ENCODE measurements at places on chromosomes 6 and 20. TPM values are rescaled to one million over a fixed set of nuclear protein-coding genes. Genes with fewer than 3 reads are reported as not detected.

HEY2 gene
- total RNA-seq = not detected

BMP6 gene
- total RNA-seq = 1.1 TPM

GRCh38 chr6:31651602-31652191 is 764 bp downstream of the BAG6 start:
- H3K4me1 ChIP-seq = peaks cover 34% of the 10 kb centered on the region
- no peak for DNase-seq
- peak overlapping the region; percentile 100 for H3K27ac ChIP-seq

LPIN3 gene
- total RNA-seq = 1.2 TPM

- H3K27ac ChIP-seq = no peak overlapping the region
- H3K27me3 ChIP-seq = peaks cover 23% of the 10 kb centered on the region
- H3K4me1 ChIP-seq = no peaks in the 10 kb centered on the region
- no peak overlapping the region for H3K4me3 ChIP-seq
Measured at GRCh38 chr6:56914798-56915658, 39.9 kb upstream of the BEND6 start.

DNA sequence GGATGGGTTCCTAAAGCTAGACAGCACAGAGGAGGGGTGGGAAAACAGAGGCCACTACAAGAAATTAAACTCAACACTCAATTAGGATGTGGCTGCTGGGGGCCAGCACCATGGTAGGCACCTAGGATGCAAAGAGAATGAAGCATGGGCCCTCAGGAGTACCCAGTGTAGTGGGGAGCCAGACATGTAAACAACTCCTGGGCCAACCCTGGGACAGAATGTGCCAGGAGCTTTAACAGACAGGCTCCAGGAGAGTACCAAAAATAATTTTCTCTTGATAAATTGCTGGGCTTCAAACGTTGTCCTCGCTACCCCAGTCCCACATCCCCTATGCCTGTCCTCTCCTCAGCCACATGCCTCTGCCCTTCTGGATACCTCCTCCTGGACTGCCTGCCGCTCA is 1.7 kb downstream of the TMEM151B start:
- no peak overlapping the region for H3K27ac ChIP-seq
- no peaks in the 10 kb centered on the region for H3K36me3 ChIP-seq
- H3K4me1 ChIP-seq = peaks cover 8% of the 10 kb centered on the region
- H3K27me3 ChIP-seq = peaks cover 57% of the 10 kb centered on the region
- no peak for DNase-seq

- no peak overlapping the region for H3K27ac ChIP-seq
- H3K27me3 ChIP-seq = no peaks in the 10 kb centered on the region
- H3K4me3 ChIP-seq = no peak overlapping the region
- no peak for DNase-seq
Measured at GRCh38 chr6:73768558-73768957, 72.6 kb downstream of the CD109 start.

DNA sequence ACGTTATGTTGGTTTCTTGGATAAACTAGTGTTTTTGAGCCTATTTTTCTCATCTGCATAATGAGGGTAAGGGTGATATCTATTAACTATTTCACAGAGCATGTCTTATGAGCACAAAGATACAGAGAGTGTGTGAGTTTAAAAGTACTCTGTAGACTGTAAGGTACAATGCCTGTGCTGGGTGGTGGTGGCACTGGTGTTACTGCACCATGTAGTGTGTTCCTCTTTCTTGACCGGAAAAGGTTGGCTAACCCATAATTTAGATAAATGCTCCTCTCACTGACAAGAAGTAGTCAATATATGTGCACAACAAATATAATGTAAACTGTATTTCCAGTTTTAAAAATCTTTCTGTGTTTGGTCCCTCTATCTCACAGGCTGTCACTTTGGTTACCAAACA is 116.2 kb upstream of the MMS22L start:
- peaks cover 5% of the 10 kb centered on the region for H3K27me3 ChIP-seq
- no peak overlapping the region for H3K4me3 ChIP-seq
- no peak overlapping the region for H3K27ac ChIP-seq
- no peaks in the 10 kb centered on the region for H3K4me1 ChIP-seq

ARFGEF3 gene
- 0.55 TPM for total RNA-seq

FAM210B gene
- total RNA-seq = 9.2 TPM

DNA sequence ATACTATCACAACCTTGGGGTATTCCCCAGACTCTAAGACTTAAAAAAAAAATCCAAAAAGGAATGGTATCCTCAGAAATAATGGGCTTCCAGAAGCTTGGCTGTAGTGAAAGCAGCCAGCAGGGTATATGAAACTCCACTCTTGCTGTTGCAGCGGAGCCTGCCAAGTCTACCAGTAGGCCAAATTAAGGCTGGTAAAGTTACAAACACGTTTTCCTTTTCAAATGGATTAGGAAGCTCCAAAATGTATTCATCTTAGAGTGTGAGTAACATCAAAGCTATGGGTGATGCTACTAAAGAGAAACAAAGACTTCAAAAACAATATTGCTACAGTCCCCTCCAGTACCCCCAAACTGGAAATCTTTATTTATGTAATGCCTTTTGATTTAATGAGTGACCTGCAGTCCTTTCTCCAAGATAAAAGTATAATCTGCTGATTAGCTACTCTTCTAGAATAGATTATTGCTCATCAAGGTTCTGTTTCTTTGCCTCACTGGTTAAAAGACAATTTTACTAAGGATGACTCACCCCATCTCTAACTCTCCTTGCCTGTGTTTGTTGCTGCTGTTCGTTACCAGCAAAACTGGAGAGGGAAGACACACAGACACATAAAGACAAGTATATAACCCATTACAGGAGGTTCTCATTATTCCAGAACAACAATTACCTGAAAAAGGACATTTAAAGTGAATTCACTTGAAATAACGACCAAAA is 84.9 kb downstream of the BTBD9 start:
- no peaks in the 10 kb centered on the region for H3K36me3 ChIP-seq
- no peak overlapping the region for H3K27ac ChIP-seq
- no peak overlapping the region for H3K4me3 ChIP-seq
- H3K27me3 ChIP-seq = no peaks in the 10 kb centered on the region
- DNase-seq = no peak

GRCh38 chr20:37907677-37908401 is 4.9 kb downstream of the VSTM2L start:
- DNase-seq = no peak
- peaks cover 57% of the 10 kb centered on the region for H3K27me3 ChIP-seq
- H3K36me3 ChIP-seq = no peaks in the 10 kb centered on the region
- no peak overlapping the region for H3K4me3 ChIP-seq
- H3K4me1 ChIP-seq = peaks cover 6% of the 10 kb centered on the region

C2 gene
- 1.4 TPM for total RNA-seq

DNA sequence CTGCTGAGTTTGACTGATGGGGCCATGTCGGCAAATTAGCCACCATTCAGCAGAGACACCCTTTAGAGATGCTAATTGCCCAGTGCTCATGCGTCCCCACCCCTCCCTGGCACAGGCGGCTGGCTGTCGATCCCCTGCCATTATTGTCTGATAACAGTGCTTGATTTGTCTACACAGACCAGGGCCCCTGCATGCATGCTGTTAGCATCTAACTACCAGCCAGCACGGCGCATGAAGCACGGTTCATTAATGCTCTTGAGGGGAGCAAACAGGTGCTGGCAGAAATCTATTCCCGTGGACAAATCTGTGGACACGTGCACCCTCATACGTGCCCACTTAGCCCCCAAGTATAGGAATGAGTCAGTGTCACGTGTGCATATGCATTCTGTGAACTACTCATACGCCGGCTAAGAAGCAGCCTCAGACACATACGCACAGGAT is 32.2 kb downstream of the KCNB1 start:
- DNase-seq = no peak
- H3K4me3 ChIP-seq = no peak overlapping the region
- H3K27me3 ChIP-seq = peaks cover 18% of the 10 kb centered on the region
- H3K36me3 ChIP-seq = no peaks in the 10 kb centered on the region
- no peaks in the 10 kb centered on the region for H3K4me1 ChIP-seq

GRCh38 chr6:143542888-143543287 is 31.4 kb upstream of the FUCA2 start:
- H3K4me3 ChIP-seq = no peak overlapping the region
- H3K4me1 ChIP-seq = peaks cover 84% of the 10 kb centered on the region
- H3K27ac ChIP-seq = no peak overlapping the region
- peaks cover 28% of the 10 kb centered on the region for H3K36me3 ChIP-seq
- H3K27me3 ChIP-seq = no peaks in the 10 kb centered on the region

- H3K27ac ChIP-seq = no peak overlapping the region
- no peak for DNase-seq
- H3K27me3 ChIP-seq = no peaks in the 10 kb centered on the region
Measured at GRCh38 chr6:160222491-160222890, 36.1 kb downstream of the SLC22A2 start.

SNAI1 gene
- 1.3 TPM for total RNA-seq

GRCh38 chr20:63844511-63844991 is 13.5 kb upstream of the ZBTB46 start:
- peaks cover 27% of the 10 kb centered on the region for H3K27me3 ChIP-seq
- no peak overlapping the region for H3K4me3 ChIP-seq
- no peak overlapping the region for H3K27ac ChIP-seq
- H3K4me1 ChIP-seq = peaks cover 4% of the 10 kb centered on the region
- no peak for DNase-seq
- no peaks in the 10 kb centered on the region for H3K36me3 ChIP-seq

DNA sequence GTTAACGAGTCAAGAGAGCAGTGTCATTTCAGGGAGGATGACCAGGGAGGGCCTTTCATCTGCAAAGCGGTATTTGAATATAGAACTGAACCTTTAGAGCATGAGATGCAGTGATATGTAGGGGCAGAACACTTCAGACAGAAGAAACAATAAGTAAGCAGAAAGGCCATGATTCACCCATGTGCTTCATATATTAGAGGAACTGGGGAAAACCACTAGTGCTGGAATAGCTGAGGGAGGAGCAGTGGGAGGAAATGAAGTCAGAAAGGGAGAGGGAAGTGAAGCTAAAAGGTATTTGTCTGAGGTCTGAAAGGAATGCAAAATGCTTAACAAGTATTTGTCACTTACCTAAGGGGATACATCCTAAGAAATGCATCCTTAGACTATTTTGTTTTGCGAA is 391.2 kb downstream of the ADGRB3 start:
- no peak overlapping the region for H3K27ac ChIP-seq
- no peaks in the 10 kb centered on the region for H3K36me3 ChIP-seq
- H3K27me3 ChIP-seq = no peaks in the 10 kb centered on the region

GRCh38 chr6:127200114-127200513 is 66.5 kb upstream of the RNF146 start:
- no peak for DNase-seq
- no peak overlapping the region for H3K4me3 ChIP-seq
- H3K27ac ChIP-seq = no peak overlapping the region
- no peaks in the 10 kb centered on the region for H3K36me3 ChIP-seq
- no peaks in the 10 kb centered on the region for H3K4me1 ChIP-seq
- H3K27me3 ChIP-seq = peaks cover 14% of the 10 kb centered on the region

DNA sequence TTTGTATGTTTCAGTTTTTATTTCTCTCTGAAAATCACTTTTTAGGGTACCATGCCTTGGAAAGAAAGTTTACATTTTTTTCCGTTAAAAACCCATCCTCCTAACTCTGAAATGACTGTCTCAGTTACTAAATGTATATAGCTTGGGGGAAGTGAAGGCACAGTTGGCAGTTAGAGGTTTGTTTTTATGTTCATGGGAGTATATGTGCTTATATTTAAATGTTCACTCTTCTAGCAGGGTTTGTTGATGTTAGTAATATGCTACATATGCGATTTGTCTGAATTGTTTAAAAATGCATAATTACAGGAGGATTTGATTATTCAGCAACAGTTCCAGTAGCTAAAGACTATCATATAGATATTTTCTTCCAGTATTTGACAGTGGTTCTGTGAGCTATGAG is 31.1 kb downstream of the CDKAL1 start:
- no peak for DNase-seq
- H3K27ac ChIP-seq = no peak overlapping the region
- H3K27me3 ChIP-seq = no peaks in the 10 kb centered on the region
- peaks cover 15% of the 10 kb centered on the region for H3K36me3 ChIP-seq

DNA sequence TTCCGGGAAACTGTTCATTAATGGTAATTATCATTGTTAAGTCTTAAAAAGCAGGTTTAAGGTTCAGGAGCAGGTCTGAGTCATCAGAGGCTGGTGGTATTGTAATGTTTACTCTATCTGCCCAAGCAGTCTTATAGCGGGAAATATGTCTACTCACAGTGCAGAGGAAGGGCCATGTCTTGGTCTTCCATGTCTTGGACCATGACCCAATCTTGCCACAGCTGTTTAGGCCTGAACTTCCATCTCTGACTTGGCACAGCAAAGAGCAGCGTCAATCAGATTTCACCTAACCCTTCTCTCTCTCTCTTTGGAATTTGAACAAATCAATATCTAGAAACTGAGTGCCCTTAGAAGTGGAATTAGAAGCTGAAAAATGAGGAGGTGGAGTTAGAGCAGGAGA is 25.8 kb downstream of the SLC2A12 start:
- peaks cover 25% of the 10 kb centered on the region for H3K27me3 ChIP-seq
- H3K4me3 ChIP-seq = no peak overlapping the region
- DNase-seq = no peak
- H3K36me3 ChIP-seq = no peaks in the 10 kb centered on the region

GRCh38 chr6:24949020-24949569 is 13.3 kb upstream of the RIPOR2 start:
- peak; percentile 70 for DNase-seq
- H3K27me3 ChIP-seq = no peaks in the 10 kb centered on the region
- H3K36me3 ChIP-seq = peaks cover 47% of the 10 kb centered on the region
- H3K27ac ChIP-seq = peak overlapping the region; percentile 87

SLC22A23 gene
- not detected for total RNA-seq

DNA sequence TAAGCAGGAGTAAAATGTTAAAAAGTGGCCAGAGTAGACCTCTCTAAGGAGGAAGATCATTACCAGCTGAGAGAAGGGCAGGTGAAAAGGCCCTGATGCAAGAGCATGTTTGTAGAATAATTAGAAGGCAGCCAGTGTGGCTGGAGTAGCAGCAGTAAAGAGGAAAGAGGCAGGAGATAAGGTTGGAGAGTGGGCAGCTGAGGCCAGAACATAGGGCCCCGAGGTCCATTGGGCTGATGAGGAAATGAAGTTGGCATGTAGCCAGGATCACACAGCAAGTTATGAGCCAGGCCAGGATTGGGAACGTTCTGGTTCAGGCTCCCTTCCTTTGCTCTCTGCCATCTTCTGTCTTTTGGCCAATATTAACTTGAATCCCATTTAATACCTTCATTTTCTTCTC is 51.6 kb downstream of the RALY start:
- no peak overlapping the region for H3K4me3 ChIP-seq
- no peak for DNase-seq
- H3K36me3 ChIP-seq = peaks cover 9% of the 10 kb centered on the region

SLC18B1 gene
- 3.6 TPM for total RNA-seq
